ENCODE measurements at places on chromosomes 11 and 22.

DNA sequence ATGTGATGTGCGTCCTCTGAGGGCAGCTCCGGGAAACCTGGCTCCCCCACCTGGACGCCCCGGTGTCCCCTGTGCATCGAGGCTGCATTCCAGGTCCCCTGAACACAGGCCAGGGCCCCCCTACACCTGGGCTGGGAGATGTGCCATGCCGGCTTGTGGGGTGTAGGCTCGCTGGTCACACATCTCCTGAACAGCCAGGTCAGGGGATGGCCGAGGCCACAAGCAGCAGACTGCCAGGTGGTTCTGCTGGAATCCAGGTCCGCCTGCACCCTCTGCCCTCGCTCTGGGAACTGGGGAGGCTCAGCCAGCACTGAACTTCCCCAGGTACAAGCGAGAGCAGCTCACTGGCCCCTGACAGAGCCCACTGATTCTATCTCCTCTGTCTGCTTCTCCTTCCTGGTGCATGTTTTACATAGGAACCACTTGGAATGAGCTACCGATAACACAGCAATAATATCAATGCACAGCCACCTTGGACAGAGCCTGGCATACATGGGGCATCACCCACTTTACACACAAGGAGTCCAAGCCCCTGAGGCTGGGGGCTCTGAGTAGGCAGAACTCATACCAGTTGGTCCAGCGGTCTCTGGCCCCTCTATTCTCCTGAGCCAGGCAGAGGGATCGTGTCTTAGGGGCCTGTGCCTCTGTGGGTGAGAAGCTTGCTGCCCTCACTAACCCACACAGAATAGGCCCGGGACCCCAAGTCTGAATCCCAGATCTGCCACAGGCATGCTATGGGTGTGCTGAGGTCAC lies 46.8 kb downstream of the TBX1 start:
- no peak for DNase-seq

DNA sequence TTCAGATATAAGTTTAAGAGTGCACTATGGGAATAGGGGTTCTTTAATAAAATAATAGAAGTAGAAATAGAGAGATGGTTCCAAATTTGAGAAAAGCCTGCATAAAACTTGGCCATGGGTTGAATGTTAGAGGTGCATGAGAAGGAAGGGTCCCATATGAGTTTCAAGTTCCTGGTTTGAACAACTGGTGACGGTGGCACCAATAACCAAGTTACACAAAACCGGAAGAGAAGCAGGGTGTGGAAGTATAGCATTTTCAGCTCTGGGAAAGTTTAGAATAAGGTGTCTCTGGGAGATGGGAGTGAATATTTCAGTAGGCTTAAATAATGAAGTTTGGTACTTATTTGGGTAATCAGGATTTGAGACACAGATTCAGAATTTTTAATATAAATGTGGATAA lies 2.4 kb downstream of the CASP1 start:
- no peak for DNase-seq

DNA sequence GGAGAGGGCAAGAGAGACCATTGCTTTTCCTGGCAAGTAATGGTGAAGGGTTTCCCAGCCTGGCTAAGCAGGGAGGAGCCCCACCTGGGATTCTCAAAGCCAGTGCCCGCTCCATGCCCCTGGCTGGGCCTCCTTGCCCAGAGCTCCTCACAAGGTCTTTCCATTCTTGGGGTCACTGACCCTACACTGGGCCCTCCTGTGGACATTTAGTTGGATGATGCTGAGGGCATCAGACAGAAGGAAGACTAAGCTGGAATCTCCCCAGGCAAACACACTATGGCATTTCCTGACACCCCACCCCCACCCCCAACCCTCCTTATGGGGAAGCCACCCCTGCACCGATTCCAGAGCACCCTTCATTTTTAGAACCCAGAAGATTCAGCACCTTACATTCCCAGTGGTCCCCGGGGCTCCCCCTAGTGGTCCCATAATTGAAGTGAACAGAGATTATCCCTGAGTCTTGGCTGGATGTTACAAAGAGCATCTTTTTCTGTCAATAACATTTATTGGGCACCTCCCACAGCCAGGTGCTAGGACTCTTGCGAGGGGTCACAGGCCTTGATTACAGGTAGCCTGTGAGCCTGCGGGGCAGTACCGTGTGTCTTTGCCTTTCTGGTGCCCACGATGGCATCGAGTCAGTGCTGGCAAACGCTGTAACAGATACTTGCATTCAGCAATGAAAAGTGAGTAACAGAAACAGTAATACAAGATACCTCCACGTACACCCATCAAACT lies 548.5 kb downstream of the BUD13 start:
- DNase-seq, result peak; percentile 21

GRCh38 chr11:65425971-65426838 lies 3.6 kb downstream of the NEAT1 start:
- peak; percentile 84 for DNase-seq

DNA sequence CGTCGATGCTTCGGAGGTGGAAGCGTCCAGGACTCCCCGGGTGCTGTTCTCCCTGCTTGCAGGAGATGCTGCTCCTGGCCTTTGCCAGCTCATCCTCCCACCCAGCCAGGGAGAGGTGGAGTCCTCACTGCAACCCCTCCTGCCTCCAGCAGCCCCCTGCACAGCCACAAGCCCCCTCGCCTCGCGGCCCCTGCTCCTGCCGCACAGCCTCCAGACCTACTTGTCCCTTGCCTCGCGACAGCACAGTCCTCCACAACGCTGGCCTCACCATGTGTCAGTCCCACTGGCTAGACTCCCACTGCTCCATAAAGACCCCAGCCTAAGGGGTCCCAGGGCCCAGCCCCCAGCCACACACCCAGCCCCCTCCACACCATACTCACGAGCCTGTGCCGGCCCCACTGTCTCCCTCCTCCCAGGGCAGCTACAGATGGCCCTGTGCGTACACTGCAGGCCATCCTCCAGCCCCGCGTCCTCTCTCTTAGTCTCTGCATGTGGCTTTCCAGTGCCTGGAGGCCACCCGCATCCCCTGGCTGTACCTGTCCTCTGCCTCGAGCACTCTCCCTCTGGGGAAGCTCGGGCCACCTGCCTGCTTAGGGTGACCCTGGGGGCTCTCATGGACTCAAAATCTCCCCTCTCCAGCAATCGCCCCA lies 91.5 kb downstream of the CELSR1 start:
- DNase-seq, result no peak

DNA sequence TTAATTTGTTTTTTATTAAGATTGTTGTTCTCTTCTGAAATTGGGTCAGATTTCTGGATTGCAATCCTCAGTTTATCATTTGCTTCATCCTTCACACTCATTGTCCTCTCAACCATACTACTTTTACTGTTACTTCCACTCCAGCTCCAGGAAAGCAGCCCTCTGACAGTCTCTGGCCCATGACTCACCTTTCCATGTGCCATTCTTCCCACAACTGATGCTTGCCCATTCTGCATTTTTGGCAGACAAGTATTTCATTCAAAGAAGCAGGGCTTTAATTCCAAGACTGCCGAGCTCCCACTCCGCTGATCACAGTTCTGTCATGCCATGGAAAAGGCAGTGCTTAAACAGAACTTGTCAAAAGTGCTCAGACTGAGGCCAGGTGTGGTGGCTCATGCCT lies 139.2 kb downstream of the WNT11 start:
- peak; percentile 37 for DNase-seq

GRCh38 chr11:70192666-70193410 lies 10.3 kb upstream of the FADD start:
- no peak for DNase-seq

DNA sequence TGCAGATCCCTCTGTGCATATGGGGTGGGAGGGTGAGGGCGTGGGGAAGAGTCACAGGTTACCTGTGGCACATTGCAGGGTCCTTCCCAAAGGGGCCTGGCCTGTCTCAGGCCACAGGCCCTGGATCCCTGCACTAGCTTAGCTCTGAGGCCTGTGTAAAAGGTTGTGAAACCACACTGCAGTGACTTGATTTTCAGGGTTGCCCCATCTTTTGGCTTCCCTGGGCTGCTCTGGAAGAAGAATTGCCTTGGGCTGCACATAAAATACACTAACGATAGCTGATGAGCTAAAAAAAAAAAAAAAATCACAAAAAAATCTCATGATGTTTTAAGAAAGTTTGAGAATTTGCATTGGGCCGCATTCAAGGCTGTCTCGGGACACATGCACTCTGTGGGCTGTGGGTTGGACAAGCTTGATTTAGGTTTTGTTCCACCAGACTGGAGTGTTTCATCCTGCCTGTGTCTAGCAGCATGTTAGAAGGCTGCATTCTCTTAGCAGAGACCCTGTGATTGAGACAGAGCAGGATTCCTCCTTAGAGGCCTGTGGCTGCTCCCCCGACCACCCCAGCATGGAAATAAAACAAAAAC lies 35.9 kb upstream of the TREH start:
- DNase-seq, result peak; percentile 13

DNA sequence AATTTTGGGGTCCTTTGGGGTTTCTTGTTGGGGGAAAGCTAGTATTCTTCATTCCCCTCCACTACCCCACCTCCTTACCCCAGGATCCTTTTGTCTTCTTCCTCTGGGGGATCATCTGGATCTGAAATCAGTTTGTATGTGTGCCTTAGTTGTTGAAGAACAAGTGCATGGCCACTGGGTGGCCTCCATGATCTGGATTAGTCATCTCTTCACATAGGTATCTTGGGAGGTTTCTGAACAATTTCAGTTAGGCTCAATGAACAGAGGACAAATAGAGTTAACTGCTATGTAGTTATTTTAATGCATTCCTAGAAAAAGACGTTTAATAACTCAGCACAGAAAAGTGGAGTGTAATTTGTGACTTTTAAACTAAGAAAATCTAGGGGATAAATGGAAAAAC lies 7.1 kb upstream of the VWA5A start:
- DNase-seq, result peak; percentile 41

GRCh38 chr22:48554893-48555572 lies 1272.6 kb downstream of the BRD1 start:
- DNase-seq, result no peak

GRCh38 chr22:22161924-22162851 lies 82.4 kb upstream of the VPREB1 start:
- no peak for DNase-seq

DNA sequence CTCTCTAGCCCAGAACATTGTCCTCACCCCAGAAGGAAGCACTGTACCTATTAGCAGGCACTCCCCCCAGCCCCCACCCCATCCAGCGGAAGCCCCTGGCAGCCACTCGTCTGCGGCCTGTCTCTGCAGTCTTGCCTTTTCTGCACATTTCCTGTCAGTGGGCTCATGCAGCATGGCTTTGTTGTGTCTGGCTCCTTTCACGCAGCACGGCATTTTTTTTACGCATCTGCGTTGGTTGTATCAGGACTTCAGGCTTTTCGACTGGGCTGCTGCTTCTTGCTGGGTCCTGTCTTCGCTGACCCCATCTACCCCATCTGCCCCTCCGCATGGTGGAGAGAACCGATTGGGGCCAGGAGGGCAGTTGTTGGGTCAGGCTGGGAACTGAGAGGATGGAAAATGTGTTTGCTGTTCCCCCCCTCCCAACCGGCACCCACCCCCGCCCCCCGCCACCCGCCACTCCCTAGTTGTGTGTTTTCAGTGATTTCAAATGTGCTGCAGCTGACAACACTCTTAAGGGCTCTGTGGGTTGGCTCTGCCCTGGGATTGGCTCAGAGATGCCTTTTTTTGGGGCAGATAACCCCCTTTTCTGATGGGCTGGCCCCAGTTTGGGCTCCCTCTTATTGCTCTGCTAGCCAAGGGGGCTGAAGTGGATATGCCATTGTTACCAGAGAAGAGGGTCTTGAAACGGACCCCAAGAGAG lies 110.0 kb downstream of the KIAA1671 start:
- DNase-seq, result no peak

DNA sequence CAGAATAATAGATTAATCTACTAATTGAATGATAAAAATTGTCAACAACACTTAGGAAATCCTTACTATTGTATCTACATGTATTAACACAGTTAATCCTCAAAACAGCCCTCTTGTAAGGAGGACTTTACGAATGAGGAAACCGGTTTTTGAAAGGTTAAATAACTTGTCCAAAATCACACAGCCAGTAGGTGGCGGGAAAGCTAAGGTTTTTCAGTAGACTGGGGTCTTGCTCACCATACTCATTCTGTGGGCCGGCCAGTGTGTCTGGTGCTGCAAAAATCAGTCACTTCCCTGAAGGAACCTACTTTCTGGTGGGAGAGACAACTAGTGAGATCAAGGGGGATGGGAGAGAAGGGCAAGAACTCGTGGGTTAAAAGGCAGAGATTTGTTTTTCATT lies 3.8 kb downstream of the DCPS start:
- DNase-seq, result peak; percentile 69

DNA sequence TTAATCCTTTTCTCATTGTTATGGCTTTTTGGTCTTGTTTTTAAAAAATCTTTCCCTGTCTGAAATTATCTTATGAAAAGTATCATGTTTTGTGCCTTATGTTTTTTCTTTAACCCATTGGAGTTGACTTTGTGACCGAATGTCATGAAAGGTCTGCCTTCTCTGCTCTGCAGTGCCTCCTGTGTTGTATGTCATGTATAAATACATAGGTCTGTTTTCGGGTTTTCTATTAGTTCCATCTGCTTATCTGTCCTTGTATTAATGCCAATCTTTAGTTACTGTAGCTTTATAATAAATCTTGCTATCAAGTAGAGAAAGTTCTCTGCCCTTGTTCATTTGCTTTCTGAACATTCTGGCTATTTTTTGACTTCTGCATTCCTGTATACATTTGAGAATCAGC lies 73.0 kb downstream of the ZBTB44 start:
- DNase-seq, result no peak

DNA sequence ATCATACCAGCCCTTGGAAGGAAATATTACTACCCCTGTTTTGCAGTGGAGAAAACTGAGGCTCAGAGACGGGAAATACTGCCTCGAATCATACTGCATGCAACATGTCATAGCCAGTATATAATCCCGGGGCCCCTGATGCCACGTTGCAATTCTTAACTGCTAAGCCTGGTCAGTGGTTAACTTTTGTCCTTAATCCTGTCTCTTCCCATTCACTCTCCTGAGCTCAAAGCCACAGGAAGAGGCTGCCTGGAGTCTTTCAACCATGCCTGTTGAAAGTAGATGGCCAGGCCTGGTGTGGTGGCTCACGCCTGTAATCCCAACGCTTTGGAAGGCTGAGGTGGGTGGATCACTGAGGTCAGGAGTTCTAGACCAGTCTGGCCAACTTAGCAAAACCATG lies 166.6 kb downstream of the MIAT start:
- DNase-seq, result no peak

GRCh38 chr11:125141686-125142535 lies 22.6 kb upstream of the PKNOX2 start:
- DNase-seq, result peak; percentile 28

DNA sequence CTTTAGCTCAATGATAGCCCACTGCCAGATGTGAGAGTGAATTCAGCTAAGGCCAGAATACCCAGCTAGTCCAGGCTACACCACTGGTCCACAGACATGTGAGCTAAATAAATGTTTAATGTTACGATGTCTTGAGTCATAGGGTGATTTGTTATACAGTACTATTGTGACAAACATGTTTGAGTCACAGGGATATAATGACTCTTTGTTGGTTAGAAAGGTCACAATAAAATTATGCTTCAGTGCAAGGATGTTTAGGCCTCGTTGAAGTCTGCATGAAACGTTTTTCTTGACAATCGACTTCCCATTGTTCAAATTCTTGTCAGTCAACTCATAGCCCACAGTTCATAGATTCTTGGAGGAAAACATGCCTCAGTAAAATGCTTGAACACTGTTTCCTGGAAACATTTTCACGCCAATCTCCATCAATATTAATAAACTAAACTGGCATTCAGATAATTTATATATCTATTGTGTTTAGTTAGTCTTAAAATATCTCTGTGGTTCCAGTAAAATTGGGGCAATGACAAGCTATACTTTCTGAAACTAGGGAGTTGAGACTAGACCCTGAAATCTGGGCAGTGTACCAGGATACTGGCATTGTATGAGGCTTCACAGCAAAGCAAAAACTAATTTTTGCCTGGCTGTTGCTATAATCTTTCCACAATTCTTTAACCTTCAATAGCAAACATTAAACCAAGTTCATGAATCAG lies 650.8 kb upstream of the KIRREL3 start:
- peak; percentile 28 for DNase-seq

GRCh38 chr22:49975543-49976389 lies 15.2 kb downstream of the PIM3 start:
- no peak for DNase-seq
